ENCODE measurements at places on chromosomes 2 and 18. TPM values are rescaled to one million over a fixed set of nuclear protein-coding genes. Genes with fewer than 3 reads are reported as not detected.

- H3K4me3 ChIP-seq = no peak overlapping the region
- no peak for DNase-seq
- H3K27ac ChIP-seq = no peak overlapping the region
- H3K4me1 ChIP-seq = peaks cover 10% of the 10 kb centered on the region
- no peaks in the 10 kb centered on the region for H3K36me3 ChIP-seq
Observed at GRCh38 chr2:109222825-109223471, 93.9 kb downstream of the SH3RF3 start.

DNA sequence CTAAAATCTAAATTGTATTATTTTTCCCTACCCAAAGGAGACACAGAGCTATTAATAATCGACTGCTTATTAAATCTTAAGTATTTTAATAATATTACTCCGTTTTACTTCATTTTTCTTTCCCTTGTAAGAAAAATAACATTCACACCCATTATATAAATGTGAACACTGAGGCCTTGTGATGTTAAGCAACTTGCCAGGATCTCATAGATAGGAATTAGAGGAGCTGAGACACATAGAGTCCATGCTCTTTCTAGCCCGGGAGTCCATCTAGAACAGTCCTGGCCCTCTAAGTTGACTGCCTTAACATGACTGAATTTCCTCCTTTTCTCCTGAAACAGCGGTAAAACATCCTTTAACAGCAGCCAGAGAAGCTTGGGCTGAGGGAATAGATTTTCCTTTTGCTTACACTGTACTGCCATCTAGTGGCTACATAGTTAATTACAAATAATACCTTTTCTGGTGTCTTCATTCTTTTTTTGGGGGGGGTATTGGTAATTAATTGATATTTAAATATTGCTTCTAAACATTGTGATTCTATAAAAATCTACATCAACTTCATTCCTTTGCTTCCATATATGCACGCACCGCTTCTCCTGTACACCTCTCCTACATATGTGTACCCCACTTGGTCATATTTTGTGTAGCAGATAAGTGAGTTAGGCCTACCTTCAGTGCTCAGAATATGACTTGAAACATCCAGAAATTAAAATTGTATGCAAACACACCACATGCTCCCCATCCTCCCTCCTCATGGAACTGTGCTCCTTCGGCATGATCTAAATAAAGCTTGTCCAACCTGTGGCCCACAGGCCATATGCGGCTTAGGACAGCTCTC lies 125.8 kb upstream of the HNMT start:
- H3K27ac ChIP-seq = no peak overlapping the region
- H3K36me3 ChIP-seq = no peaks in the 10 kb centered on the region
- no peak for DNase-seq
- peaks cover 11% of the 10 kb centered on the region for H3K27me3 ChIP-seq
- H3K4me3 ChIP-seq = no peak overlapping the region

DNA sequence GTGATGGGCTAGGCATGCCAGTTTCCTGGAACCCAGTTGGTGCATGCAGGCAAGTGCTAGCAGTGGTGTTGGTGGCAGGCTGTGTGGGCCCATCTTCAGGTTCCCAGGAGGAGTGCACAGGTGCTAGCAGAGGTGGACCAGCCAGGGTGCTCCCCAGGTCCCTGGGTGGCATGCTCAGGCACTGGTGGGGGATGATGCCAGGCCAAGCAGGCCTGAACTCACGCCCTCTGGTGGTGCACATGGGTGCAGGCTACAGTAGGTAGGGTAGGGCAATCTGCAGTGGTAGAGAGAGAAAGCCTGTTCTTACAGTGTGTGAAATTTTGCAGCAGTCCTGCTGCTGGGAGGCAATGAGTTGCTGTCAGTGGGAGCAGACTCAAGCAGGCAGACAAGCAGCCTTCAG lies 1651.8 kb downstream of the DPP10 start:
- no peaks in the 10 kb centered on the region for H3K27me3 ChIP-seq
- H3K4me1 ChIP-seq = peaks cover under 1% of the 10 kb centered on the region
- H3K27ac ChIP-seq = no peak overlapping the region
- no peak for DNase-seq
- peaks cover 4% of the 10 kb centered on the region for H3K36me3 ChIP-seq

NAT8 gene
- not detected for total RNA-seq

Measured in neural crest cell (in vitro differentiated cells).